Karpas-422 (cell line): ENCODE measurements at places on chromosomes 5 and 9.

DNA sequence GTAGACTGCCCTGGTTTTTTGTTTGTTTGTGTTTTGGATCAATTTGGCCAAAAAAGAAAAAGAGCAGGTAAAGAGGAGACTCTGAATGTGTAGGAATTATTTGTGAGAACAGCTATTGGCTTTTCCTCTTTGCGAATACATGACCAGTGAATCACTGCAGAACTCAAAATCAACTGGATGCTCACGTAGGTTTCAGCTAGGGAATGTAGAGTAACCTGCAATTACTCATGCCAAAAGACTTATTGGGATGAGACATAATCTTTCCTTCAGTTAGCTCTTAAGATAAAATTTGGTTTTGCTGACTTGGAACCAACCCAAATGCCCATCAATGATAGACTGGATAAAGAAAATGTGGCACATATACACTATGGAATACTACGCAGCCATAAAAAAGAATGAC lies 348.0 kb downstream of the NPR3 start:
- no peak for DNase-seq

DNA sequence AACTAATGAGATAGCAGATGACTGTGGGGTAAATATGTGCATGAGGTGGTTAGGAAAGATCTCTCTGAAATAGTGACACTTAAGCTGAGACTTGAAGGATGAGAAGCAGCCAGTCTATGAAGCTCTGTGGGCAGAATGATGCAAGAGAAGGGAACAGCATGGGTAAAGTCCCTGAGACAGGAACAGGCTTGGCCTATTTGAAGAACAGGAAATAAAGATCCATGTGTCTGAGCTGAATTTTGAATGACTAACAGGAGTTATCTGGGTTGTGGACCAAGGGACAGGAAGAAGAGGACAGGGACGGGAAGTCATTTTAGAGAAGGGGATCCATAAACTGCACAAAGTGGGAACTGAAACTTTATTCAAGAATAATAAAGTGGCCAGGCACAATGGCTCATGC lies 25.6 kb upstream of the HMGCS1 start:
- no peak for DNase-seq

- DNase-seq: no peak
These were observed 1048.7 kb upstream of the WWC1 start for GRCh38 chr5:167242701-167243100.

GRCh38 chr9:27590651-27591050 lies 17.4 kb upstream of the C9orf72 start:
- no peak for DNase-seq

GRCh38 chr9:127112056-127112455 lies 10.4 kb downstream of the ANGPTL2 start:
- no peak for DNase-seq

DNA sequence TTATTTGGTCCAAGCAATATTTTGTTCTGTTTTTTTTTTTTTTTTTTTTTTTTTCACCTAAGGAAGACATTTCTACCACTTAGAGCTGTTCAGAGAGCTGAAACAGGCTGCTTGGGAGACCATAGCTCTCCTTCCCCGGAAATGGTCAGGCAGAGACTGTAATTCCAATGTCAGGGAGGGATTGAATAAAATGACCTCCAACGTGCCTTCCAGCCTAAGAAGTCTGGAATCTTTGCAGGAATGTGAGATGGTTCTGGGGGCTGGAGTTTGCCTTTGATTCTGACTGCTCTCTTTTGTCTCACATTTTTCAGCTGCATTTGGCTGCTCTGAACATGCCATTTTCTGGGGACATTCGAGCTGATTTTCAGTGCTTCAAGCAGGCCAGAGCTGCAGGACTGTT lies 38.3 kb upstream of the TGFBR1 start:
- no peak for DNase-seq

- no peak for DNase-seq
These were observed 398.3 kb downstream of the NTRK2 start for GRCh38 chr9:85067792-85068191.

- no peak for DNase-seq
These were observed 644.5 kb downstream of the KCTD16 start for GRCh38 chr5:144815131-144815530.

GRCh38 chr9:22206833-22207232 lies 197.7 kb upstream of the CDKN2B start:
- no peak for DNase-seq

- peak; percentile 81 for DNase-seq
These were observed 1.5 kb downstream of the PARP8 start for GRCh38 chr5:50667653-50668595.

DNA sequence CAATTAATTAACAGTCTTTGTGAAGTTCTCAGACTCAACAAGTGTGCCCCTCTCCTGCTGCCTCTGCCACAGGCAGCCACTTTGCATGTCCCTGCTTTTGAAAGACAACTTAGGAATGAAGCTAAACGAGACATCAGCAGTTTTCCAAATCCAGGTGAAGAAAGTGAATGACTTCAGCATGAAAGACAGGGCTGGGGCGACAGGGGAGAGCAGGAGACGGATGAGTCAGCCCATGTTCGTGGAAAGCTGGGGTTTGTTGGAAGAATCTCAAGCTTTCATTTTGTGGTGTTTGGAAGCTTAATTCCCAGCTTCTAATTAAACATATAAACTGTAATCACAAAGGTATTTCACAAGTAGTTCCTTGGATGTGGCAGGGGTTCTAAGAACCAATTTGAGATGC lies 207.8 kb upstream of the MAP3K1 start:
- DNase-seq: no peak

- no peak for DNase-seq
These were observed 6.7 kb upstream of the TENT2 start for GRCh38 chr5:79605560-79605959.

GRCh38 chr5:147177125-147177840 lies 57.5 kb upstream of the STK32A start:
- DNase-seq: no peak

DNA sequence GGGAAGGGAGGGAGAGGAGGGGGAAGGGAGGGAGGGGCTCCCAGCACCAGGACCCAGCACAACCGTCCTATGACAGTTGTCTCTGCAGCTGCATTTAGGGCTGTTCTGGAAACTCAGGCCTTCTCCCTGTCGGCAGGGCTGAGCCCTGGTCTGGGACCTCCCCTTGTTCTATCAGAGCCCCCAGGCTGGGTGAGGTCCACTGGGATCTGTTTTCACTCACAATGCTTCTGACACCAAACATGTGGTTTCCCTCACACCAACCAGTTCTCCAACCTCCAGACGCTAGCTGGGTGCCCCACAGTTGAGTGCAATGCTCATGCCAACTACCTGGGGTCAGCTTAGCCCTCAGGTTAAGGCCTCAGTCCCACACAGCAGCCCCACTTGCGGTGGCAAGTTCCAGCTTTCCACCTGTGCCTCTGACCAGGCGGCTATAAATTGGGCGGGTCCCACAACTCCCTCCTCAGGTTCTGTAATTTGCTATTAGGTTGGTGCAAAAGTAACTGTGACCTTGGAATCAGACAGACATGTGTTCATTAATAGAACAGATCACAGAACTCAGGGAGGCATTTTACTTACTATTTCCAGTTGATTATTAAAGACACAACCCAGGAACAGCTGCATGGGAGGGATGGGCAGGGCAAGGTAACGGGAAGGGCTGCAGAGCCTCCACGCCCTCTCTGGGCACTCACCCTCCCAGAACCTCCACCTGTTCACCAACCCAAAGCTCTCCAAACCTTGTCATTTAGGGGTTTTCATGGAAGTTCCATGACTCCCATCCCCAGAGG lies 13.5 kb downstream of the ADAMTS2 start:
- DNase-seq: no peak

DNA sequence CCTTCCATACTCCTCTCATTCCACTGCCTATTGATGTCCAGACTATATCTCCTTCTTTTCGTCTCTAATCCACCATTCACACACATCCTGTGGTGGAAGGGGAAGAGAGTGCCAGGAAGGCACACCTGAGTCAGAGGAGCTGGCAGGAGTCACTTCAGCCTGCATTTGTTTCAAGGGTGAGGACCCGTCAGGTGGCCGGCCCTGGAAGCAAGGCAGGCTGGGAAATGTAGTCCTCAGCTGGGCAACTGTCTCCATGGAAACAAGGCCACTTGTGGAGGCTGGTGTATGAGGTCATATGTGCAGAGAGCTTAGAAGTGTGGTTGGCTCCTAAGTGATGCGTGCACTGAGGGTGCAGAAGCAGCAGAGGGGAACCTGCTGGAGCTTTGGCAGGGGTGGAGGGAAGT lies 278.4 kb downstream of the NSG2 start:
- DNase-seq: peak; percentile 85

- no peak for DNase-seq
These were observed 108.0 kb downstream of the EHMT1 start for GRCh38 chr9:137726764-137727163.

DNA sequence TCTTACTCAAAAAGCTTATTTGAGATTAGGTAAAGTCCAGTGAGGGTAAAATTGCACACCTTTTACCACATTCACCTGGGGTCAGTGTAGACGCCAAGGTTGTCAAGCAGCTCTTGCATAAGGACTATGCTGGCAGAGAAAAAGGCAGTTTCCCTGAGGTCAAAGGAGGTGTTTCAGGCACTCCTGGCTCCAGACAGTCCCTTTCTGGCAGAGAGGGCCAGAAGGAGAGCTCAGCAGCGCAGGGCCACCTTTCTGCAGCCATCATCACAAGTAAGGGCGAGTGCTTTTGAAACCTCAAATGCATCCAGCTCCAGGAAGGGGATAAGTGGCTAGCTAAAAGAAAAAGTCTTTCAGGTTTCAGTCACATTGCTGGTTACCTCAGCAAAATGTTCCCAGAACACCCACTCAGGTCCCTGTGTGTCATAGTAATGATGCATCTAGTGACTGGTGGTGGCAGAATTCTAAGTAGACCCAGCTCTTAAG lies 16.7 kb upstream of the IL13 start:
- no peak for DNase-seq

DNA sequence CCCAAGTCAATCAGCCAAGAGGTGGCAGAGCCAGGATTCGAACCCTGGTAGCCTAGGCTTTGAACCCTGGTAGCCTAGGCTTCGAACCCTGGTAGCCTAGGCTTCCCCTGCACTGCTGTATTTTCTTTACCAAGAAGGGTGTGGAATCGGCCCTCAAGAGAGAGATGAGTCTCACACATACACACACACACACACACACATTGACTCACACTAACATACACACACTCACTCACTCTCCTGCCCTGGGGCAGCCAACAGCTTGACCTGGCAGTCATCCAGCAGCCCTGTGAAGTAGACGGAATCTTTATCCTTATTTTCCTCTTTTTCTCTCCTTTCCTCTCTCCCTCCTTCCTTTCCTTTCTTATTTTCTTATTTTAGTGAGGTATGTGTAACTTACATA lies 55.4 kb upstream of the RPL26L1 start:
- no peak for DNase-seq

DNA sequence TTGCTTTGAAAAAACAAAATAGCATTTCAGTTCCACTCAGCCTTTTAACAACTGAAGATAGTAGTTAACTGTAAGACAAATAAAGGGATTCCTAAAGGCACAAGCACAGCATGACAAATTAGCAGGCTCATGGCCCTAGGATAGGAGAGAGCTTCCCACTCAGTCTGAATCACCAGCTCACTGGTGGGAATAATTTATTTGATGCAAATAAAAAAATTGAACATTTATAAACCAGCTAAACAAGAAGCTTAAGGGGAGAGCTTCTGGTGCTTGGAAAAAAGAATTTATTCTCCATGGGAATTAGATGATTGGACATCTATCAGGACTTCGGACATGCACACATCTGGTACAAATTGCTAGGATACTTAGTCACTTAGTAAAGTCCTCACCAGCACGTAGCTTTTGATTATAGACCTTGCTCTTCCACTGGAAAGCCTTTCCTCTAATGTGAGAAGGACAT lies 294.1 kb upstream of the TNC start:
- no peak for DNase-seq

GRCh38 chr9:26296910-26297572 lies 595.6 kb downstream of the CAAP1 start:
- no peak for DNase-seq

DNA sequence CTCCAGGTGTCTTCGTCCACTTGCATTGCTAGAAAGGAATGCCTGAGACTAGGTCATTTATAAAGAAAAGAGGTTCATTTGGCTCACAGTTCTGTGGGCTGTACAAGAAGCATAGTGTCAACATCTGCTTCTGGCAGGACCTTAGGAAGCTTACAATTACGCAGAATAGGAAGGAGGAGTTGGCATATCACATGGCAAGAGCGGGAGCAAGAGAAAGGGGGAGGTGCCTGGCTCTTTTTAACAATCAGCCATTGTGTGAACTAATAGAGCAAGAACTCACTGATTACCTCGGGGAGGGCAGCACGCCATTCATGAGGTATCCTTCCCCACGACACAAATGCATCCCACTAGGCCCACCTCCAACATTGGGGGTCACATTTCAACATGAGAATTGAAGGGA lies 134.4 kb upstream of the EFNA5 start:
- DNase-seq: no peak

DNA sequence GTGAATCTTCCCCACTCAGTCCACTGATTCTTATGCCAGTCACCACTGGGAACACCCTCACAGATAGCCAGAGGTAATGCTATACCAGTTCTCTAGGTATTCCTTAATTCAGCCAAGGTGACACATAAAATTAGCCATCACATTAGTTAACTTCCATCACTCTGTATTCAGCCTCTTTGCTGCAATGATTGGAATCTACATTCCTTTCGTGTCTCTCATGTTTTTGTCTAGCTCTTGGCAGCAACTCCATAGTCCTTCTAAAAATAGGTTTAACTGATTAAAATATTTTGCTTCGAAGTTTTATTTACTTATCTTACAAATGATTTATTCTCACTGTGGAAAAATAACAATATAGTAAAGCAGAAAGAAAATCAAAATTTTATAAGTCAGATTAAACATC lies 19.6 kb upstream of the RNF20 start:
- no peak for DNase-seq

DNA sequence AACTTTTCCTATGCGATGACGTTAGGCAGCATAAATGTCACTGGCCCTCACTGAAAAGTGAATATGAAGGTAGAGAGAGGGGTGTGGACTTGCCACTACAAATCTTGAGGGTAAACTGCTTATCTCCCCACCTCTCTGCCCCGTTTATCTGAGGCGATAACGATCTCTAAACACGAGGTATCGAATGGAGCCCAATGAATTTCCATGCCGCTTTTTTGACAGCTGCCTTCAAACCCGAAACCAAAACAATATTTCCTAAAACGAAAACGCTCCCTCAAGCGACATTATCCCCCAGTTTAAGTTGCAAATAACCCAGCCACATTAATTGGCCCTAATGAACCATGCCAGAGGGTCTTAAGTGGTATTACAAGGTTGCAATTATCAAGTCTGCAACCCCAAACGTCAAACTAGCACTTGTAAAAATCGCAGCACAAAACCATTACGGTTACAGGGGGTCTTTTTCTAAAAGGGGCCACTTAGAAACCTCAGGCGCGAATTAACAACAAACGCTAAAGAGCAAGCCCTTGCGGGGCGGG lies 1.4 kb downstream of the NR3C1 start:
- peak; percentile 87 for DNase-seq
